Activated CD4-positive, alpha-beta T cell treated with anti-CD3 and anti-CD28 coated beads, Interleukin-2, amount 50 U/mL, for 16 hours (primary cell): ENCODE measurements at places on chromosomes 1 and 21.

GRCh38 chr1:17259233-17259873 lies 10.5 kb downstream of the PADI3 start:
- DNase-seq, result no peak

DNA sequence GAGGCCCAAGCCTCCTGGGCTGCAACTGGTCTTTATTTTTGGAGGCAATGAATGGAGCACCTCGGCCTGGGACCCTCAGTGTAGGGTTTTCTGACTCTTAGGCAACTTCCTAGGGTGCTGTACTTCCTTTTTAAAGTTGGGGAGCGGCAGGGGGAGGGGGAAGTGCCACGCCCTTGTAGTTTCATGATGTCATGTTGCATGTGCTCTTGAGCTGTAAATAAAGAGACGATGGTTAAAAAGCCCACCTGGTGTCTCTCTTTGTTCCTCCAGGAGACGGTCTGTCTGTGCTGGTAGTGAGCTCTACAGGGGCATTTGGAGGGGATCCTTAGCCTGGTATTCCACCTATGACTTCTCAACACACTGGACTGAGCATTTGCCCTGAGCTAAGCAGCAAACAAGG lies 10.3 kb upstream of the AGTRAP start:
- DNase-seq, result no peak

DNA sequence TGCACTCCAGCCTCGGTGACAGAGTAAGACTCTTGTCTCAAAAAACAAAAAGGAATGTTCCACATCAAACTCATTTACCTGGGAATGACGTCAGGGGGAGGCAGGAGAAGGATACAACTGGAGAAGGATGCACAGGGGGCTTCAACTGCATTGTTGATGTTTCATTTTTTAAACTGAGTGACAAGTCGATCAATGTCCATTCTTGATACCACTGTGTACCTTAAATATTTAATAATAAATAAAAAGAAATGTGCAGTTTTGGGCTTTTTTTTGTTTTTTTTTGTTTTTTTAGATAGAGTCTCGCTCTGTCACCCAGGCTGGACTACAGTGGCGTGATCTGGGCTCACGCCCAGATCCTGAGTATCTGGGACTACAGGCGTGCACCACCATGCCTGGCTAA lies 35.8 kb downstream of the PLEKHO1 start:
- no peak for DNase-seq

DNA sequence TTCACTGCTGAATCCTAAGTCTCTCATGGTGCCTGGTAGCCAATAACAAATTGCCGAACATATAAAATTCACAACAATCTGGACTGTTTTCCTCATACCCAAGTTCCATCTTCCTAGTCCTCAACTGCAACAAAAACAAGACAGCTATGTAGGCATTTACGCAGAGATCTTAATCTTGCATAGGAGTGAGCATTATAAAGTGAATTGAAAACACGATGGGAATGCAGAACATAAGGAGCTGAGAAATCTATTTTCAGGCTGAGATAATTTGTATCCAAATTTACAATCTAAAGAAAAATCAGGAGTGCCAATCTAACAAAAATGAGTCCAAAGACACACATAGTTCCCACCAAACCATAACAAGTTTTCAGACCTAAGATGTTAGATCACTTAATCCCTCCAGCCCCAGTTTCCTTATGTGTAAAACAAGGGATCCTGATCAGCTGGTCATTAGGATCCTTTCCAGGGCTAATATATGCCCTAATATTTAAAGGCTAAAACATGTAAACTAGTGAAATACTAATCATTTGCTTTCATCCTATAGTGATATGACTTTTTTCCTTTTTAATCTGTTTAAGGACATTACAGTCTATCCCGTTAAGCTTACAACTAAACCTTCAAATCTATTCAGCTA lies 1.9 kb downstream of the SLC16A1 start:
- DNase-seq, result no peak

GRCh38 chr1:94178901-94179300 lies 58.0 kb upstream of the ABCA4 start:
- no peak for DNase-seq

GRCh38 chr1:160159846-160160245 lies 8.4 kb downstream of the ATP1A4 start:
- DNase-seq, result no peak

- no peak for DNase-seq
Measured at GRCh38 chr1:196933531-196934189, 9.9 kb upstream of the CFHR2 start.

DNA sequence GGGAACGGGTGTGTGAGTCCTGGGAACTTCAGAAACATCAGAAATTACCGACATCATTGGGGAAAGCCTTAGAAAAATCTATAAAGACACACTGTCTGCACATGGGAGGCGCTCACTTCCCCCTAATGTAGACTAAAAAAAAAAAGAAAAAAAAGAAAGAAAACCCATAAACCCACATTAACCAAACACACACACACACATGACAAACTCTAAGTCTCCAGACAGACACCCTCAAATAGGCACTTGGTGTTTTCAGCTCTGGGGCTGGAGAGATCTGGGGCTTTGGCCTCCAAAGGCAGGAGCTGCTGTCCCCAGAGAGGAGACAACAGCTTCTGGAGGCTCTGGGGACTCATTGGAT lies 13.2 kb upstream of the SDHB start:
- DNase-seq, result no peak

DNA sequence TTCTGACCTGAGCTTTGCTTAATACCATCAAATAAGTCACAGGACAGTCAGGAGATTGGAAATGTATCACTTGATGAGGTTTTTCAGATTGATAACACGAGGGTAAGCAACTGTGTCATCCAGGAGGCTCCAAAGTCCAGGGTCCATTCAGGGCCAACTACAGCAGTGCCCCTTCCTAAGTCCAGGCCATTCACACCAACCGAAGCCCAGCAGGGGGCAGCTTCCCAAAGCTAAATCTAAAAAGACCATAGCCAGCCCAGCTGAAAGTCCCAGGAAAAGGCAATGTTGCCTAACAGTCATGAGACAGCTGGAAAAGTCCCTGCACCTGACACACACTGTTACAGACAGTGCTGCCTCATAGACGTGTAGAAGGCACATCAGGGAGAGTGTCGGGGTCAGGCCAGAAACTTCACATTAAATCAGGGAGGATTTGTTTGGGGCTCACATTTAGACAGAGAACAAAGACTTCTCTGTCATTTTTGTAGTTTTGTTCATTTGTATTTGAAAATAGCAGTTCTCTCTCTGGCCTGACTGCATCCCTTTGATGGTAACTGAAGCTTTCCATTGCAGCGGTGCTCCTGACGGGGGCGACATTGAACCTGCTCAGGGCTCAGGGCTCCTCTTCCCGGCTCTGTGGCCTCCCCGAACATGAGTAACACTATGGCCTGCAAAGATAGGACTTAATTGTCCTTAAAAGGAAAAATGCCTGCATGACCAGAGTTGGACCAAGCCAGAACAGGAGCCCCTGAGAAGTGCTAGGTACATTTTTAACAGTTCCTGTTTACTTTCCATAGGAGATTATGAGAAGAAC lies 200.4 kb downstream of the NRIP1 start:
- peak; percentile 26 for DNase-seq

DNA sequence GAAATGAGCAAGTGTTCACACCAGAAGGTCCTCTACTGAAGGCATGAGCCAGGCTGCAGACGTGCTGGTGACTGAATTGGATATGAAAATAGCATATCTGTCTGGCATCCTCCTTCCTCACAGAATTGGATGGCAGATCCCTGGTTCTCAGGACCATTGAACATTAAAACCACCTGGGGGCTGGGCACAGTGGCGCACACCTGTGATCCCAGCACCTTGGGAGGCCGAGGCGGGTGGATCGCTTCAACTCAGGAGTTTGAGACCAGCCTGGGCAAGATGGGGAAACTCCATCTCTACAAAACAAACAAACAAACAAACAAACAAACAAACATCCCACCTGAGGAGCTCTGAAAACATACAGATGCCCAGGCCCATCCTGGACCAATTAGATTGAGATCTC lies 23.4 kb downstream of the TEX35 start:
- DNase-seq, result no peak

- peak; percentile 6 for DNase-seq
Measured at GRCh38 chr21:37071561-37072273, 1.2 kb downstream of the PIGP start.

- no peak for DNase-seq
Measured at GRCh38 chr1:231124746-231125145, 37.1 kb upstream of the TRIM67 start.

GRCh38 chr1:227759341-227760300 lies 24.4 kb downstream of the SNAP47 start:
- peak; percentile 70 for DNase-seq

DNA sequence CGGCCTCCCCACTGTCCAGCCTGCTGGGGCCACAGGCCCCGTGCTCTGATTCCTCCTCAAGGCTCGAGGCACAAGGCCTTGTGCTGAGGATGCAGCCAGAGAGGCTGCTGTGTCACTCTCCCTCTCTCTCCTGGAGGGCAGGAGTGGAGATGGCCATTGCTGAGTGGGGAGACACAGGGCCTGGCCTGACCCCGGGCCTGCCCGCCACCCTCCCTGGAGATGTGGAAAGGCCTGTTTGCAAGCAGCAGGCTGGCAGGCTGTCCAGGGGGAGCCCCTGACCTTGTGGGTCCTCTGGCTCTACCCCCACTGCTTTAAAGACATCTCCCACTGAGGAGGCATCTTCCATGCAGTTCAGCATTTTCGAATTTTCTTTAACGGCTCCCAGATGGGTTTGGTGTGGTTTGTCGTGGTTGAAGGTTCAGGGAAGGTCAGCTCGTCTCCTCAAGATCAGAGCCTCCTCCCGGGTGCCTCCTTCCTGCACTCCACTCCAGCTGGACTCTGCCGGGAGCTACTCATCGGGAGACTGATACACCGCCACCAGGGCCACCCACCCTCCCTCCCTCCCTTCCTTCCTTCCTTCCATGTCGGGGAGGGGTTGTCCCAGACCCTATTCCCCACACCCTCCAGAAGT lies 69.1 kb downstream of the SPSB1 start:
- no peak for DNase-seq

DNA sequence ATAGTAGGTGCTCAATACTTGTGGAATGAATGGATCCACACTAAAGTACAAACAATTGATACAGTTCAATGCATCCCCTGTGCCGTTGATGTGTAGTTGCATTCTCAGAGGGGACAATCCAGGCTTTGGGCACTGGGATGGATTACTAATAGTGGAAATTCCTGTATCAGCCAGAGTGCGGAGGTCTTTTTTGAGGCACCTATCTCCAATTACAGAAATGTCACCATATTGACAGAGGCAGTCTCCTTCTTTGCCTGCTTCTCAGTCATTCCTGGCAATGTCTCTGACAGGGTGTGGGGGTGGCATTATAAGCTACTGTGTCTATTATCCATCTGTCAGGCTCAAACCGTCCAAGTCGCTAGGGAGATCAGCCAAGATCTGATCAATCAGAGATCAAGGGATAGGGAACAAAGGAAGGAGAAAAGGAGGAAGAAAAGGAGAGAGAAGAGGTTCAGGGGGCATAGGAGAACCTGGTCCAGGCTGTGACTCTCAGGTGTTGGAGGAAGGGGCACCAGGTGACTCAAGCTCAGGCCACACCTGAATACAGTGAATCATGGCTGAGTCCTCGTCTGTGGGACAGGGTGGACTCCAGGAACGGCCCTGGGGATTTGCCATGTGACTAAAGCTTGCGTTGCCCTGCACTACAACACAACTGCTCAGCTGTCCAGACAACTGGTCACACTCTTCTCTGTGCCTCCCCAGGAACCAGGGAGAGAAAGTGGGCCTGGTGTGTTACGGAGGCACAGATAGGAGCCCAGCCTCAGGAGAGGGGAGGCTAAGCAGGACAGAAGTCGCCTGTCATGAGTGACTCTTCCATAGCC lies 3.4 kb upstream of the LAMB3 start:
- no peak for DNase-seq
